ENCODE measurements at places on chromosomes 5 and 9.

- DNase-seq: no peak
These were observed 243.9 kb upstream of the KLF4 start for GRCh38 chr9:107733523-107733894.

DNA sequence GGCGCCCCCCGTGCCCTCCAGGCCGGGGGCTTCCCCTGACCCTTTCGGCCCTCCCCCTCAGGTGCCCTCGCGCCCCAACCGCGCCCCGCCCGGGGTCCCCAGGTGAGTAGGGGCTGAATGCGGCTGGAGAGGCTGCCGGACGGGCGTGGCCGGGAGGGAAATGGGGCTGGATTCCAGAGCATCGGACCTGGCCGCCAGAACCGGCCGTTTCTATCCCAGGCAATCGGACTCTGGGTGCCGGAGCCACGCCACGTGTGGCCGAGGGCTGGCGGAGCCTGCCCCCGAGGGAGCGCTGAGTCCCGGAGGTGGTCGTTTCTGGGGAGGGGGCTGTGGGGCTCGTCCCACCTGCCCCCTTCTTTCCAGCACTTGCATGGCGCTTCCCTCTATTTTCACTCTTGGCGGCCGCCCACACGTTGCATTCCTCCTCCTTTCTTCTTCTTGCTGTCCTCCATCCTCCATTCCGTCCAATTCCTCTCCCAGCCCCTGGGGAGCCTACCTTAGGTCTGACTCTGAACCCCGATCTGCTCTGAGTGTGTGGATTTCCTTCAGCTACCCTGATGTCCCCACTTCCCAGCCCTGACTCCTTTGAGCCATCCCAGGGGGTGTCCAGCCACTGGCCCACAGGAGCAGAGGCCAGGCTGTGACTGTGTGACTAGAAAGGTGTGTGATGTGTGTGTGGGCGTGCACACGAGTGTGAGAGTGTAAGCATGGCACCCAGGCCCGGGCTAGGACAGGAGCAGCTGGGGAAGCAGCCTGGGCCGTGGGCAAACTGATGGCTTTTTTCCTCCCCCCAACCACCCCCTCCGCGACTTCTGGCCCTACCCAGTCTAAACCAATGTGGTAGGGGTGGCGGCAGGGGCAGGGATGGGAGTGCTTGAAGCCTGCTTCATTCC, 24.7 kb downstream of the GOLGA2 start:
- no peak for DNase-seq

GRCh38 chr5:99721506-99721905, 792.7 kb upstream of the CHD1 start:
- DNase-seq: no peak

DNA sequence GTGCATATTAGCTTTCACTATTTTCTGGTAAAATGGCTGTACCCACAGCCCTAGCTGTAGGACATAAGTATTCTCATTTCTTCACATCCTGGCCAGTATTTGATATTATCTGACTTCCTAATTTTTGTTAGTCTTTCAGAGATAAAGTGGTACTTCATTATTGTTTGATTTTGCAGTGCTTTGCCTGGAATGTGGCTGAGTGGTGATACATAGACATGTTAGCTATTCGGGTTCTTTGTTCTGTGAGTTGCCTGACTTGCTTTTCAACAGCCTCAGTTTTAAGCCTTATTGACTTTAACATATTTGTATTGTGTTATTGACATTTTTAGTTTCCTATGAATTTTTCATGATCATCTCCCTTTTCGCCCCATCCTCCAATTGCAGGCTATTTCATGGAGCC, 161.1 kb downstream of the GABBR2 start:
- DNase-seq: no peak

- no peak for DNase-seq
These were observed 1.8 kb upstream of the ADAMTS13 start for GRCh38 chr9:133420392-133420827.

- no peak for DNase-seq
These were observed 642.9 kb downstream of the MAT2B start for GRCh38 chr5:164148292-164148691.

GRCh38 chr5:93594591-93595419, 11.8 kb downstream of the NR2F1 start:
- no peak for DNase-seq

- DNase-seq: no peak
These were observed 106.6 kb upstream of the NMUR2 start for GRCh38 chr5:152511531-152512132.

- DNase-seq: no peak
These were observed 24.4 kb upstream of the MLLT3 start for GRCh38 chr9:20646656-20647055.

GRCh38 chr5:166369346-166369745, 1922.1 kb upstream of the WWC1 start:
- no peak for DNase-seq

- DNase-seq: no peak
These were observed 89.1 kb upstream of the SPDL1 start for GRCh38 chr5:169494383-169494935.

GRCh38 chr5:142670804-142671203, 15.1 kb downstream of the FGF1 start:
- DNase-seq: no peak

DNA sequence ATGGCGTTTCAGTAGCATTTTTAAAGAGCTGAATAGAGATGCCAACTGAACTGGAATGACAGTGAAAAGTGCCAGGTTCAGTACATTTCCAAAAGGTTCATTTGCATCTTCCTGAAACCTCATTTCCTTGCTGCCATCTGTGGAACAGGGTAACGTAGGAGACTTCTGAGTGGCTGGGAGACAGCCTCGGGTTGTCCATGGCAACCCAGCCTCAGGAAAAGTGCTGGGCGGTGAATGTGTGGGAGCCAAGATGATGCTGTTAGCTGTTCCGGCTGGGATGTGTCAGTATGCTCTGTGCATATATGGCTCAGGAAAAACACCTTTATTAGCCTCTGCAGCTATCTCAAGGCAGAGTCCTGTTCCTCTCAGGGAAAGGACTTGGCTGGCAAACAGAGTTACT, 87.5 kb downstream of the KLHL3 start:
- no peak for DNase-seq

DNA sequence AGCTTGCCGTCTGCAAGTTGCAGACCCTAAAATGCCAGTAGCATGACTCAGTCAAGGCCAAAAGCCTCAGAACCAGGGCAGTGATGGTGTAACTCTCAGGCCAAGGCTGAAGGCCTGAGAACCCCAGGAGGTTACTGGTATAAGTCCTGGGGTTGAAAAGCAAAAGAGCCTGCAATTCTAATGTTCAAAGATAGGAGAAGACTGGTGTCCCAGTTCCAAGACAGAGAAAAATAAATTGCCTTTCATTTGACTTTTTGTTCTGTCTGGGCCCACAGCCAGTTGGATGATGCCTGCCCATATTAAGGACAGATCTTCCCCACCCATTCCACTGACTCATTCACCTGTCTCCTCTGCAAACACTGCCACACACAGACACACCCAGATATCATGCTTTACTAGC, 673.2 kb downstream of the CDH18 start:
- DNase-seq: no peak

- DNase-seq: no peak
These were observed 6.6 kb downstream of the RGS14 start for GRCh38 chr5:177364159-177364962.

DNA sequence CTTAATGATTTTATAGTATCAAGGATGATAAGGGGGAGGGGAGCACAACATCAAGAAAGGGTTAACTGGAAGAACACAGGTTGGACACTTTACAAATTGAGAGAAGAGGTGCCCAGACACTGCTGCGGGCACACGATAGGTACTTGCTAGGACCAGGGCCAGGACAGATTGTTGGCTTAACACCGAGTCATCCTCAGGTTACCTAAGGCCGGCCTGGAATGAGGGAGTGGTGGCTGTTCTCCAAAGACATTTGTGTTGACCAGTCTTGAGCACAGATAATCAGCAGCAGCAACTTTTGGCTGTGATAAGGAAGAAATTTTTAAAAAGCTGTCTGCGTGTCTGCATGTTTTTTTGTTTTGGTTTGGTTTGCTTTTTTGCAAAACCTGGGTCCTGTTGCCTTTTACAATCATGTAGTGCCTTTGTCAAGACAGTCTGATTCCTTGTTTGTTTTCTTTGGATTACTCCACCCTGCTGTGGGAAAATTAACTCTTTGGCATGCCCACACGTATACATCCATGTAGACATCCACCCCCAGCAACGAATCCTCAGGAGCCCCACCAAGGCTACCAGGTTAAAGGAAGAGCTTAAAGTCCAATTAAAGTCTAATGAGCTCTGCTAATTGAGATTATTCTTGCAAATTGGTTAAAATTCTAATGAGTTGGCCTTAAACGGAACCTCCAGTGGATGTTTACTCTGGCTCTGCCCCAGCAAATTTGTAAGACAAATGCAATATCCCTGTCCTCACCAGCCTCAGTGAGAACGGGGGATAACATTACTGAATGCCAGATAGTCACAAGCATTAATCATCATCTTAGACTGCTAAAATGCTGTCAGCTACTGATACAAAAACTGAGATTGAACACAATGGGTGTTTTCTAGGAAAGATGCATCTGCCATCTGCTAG, 382.3 kb downstream of the ACTL7B start:
- DNase-seq: no peak

- no peak for DNase-seq
These were observed 6.5 kb upstream of the MED10 start for GRCh38 chr5:6384856-6385255.

DNA sequence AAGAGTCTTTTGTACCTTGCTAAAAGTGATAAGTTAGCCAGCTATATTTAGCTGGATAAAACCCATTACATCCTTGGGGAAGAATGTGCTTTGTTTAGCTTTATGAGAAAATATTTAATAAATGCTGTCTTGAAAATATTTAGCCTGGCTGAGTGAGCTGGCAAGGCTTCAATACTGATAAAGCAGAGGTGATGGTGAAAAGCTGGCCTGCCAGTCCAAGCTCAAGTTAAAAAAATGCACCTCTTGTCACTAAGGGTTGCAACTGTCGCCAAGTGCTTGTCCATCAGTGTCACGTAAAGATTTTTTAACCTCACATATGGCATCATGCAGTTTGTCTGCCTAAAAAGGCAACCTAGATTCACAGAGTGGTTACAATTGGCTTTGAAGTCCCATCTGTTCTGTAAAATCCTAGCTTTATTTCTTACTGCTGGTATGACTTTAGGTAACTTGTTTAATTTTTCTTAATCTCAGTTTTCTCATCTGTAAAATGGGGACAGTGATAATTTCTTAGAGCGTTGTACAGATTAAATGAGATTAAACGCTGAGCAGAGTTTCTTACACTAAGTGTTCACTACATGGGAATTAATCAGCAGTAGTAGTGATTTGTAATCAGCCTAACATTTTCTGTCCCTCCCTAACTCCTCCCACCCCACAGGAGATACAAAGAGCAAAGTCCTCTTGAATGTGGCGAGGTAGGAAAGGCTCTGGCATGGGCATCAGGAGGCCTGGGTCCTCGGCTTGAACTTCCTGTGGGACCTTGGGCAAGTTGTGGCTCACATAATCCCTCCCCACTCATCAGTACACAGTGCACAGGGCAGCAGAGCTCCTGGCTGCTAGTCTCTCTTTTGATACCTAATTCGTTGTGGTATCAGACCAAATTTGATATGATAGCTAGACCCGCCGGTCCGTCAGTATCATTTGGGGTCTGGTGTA, 48.7 kb downstream of the PIK3R1 start:
- no peak for DNase-seq

GRCh38 chr5:88245241-88245892, 23.3 kb downstream of the TMEM161B start:
- no peak for DNase-seq

DNA sequence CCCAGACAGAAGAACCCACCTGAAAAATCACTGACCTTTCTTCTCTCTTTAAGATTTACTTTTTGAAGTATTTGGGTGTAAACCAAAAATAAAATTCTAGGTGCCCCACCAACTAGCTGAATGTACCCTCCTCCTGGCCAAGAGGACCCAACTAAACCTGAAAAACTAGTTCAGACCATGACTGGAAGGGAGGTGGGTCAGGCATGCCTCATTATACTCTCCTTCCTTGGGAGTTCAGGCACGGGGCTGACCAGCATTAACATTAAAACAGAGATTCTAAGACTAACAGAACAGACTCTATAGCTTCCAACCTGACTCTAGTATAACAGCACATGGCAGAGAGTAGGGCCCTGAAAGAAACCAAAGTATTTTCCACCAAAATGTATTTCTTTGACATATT, 61.4 kb downstream of the CERT1 start:
- DNase-seq: no peak

- DNase-seq: no peak
These were observed 760 bp downstream of the ALDH1B1 start for GRCh38 chr9:38393128-38393796.

GRCh38 chr5:160317434-160317833, 5.1 kb upstream of the CCNJL start:
- no peak for DNase-seq

DNA sequence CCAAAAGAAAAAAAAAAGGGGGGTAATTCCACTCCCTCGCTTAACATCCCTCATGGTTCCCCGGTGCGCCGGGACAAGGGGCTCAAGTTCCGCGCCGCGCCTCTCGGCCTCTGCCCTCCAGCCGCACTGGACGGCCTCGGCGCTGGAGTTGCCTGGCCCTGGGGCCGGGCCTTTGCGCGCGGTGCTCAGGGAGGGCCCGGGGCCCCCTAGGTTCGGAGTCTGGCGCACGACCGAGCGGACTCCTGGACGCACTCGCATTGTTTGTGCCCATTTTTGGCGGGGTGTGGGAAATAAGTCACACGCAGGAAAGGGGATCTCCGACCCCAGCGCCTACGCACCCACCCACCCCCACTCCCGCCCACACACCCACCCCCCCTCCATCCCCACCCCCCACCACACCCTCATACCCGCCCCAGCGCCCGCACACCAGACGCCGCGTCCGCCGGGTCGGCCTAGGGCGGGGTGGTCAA, 381 bp downstream of the MED22 start:
- DNase-seq: no peak

DNA sequence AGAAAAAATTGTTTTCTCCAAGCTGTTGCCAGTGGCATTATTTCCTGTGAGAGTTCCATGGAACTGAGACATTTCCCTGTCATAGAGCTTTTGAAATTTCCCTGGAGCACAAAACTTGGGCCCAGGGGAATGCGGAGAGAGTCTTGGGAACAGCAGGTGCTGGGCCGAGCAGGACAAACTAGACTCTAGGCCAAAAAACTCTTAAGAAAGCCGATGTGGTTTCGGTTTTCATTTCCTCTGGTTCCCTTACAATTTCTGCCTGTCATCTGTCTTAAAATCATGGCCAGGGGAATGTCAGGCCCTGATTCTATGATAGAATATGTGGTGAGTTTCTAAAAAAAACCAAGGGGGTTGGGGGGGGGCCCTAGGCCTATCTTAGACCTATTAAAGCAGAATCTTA, 4.6 kb downstream of the SLC35A4 start:
- no peak for DNase-seq

DNA sequence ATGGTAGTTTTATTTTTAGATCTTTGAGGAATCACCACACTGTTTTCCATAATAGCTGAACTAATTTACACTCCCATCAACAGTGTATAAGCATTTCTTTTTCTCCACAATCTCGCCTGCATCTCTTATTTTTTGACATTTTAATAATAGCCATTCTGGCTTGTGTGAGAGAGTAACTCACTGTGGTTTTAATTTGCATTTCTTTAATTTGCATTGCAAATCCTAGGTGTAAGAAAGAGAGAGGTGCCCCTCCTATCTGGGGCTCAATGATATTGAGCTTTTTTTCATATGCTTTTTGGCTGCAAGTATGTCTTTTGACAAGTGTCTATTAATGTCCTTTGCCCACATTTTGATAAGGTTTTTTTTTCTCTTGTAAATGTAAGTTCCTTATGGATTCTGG, 106.3 kb upstream of the SLC27A6 start:
- no peak for DNase-seq

GRCh38 chr5:171629628-171630349, 155.8 kb upstream of the SMIM23 start:
- no peak for DNase-seq

Measured in CD4-positive, alpha-beta memory T cell (primary cell).